ENCODE measurements at places on chromosomes 11 and 22.
A peak's percentile ranks its signal among the peaks of the same experiment; 100 is the strongest.

DNA sequence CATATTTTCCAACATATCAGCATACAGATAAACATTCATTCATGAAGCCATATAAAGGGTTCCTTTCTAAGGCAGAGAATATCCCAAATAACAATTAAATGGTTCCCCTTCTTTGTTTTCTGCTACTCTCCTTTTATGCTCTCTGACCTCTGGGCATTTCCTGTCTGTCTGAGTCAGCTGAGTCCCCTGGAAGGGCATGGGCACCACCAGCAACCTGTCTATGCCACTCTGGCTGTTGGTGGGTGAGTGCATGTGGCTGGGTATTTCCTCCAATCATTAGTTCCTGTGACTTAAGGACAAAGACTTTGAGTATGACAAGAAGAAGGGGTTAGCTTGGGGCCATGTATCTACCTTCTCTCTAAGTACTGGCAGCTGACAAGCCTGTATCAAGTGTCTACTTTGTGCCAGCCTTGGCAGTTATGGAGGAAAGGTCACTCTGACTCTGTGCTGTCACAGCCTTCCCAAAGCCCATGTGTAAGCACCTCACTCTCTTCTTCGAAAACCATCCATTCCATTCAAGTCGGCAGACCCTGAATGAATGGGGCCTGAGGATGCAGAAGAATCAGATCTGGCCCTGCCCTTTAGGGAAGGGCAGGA is 86.3 kb upstream of the PHOX2A start:
- DNase-seq: no peak

GRCh38 chr11:26297189-26297975 is 34.5 kb upstream of the ANO3 start:
- DNase-seq: peak; percentile 57

GRCh38 chr11:45930951-45931570 is 8.6 kb downstream of the LARGE2 start:
- DNase-seq: no peak

DNA sequence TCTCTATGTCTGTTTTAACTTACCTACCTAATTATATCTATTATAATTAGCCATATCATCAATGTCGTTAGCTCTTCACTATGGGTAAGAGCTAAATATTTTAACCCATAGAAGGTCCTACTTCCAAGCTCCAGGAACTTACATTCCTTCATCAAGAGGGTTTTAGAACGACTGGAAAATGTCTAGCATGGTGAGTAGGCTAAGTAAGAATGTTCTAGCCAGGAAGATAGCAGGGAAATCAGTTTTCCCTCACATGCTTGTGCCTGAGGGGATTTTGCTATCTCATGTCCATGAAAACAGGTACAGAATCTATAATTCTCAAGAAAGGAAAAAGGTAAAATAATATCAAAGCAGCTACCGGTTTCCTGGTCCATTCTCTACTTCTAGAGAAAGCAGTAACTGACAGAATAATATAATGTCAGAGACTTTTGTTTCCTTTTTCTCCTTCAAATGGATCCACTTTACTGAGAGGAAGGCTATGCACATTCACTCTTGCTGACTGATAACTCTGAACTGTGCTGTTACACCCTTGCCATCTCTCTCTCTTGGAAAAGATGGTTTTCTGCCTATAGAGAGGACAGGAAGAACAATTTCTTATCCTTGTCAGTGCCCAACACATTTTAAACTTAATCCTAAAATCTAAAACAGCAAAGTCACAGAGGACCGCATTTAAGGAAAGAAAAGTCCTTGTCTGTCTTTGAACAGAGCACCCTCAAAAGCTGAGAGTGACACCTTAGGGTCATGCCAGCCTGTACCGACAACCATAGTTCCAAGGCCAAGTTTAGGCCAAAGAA is 67.0 kb downstream of the MAML2 start:
- DNase-seq: no peak

GRCh38 chr11:9914064-9914463 is 250.2 kb downstream of the SWAP70 start:
- DNase-seq: no peak

DNA sequence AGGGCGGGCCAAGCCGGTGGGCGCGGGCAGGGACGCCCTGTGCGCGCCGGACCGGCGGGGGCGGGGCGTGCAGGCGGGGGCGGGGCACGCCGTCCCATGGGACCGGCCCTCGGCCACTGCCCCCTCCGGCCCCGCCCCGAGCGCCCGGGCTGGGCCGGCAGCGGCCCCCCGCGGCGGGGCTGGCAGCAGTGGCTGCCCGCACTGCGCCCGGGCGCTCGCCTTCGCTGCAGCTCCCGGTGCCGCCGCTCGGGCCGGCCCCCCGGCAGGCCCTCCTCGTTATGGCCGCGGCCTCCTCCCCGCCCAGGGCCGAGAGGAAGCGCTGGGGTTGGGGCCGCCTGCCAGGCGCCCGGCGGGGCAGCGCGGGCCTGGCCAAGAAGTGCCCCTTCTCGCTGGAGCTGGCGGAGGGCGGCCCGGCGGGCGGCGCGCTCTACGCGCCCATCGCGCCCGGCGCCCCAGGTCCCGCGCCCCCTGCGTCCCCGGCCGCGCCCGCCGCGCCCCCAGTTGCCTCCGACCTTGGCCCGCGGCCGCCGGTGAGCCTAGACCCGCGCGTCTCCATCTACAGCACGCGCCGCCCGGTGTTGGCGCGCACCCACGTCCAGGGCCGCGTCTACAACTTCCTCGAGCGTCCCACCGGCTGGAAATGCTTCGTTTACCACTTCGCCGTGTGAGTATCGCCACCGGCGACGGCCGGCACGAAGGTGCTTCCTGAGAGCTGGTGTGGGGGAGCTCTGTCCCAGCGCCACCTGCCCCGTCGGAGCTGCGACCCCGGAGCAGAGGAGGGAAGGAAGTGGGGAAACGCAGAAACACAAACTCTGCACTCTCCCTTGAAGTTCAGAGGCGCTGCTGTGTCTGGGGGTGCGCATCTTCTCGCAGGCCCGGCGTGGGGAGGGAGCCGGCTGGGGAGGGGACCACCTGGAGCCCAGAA is at the start of gene KCNQ1:
KCNQ1 (plus strand) TSS at position 188 of the 925 bp plus-strand sequence; CDS start at position 279, 91 bp downstream.
- no peak for DNase-seq

GRCh38 chr11:35158701-35159510 is 19.9 kb downstream of the CD44 start:
- no peak for DNase-seq

GRCh38 chr11:76240666-76241065 is 34.4 kb upstream of the WNT11 start:
- DNase-seq: no peak

DNA sequence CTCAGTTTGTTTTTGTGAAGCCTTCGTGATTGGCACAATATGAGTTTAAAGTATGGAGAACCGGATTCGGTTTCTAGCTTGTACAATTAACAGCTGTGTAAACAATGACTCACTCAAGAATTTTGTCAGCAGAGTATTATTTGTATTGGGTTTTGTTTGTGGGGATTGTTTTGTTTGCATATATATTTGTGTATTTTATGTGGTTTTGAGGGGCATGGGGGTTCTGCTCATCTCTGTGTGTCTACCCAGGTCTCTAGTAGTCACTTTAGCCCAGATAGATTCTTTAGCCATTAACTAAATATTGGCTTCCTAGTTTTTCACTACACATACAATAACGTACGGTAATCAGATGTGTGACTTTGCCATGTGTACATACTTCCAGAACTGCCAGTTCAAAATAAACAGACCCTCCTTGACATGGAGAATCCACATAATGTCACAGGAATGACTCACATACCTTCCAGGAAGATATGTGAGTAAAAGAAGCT is 7.5 kb upstream of the MS4A7 start:
- DNase-seq: no peak

DNA sequence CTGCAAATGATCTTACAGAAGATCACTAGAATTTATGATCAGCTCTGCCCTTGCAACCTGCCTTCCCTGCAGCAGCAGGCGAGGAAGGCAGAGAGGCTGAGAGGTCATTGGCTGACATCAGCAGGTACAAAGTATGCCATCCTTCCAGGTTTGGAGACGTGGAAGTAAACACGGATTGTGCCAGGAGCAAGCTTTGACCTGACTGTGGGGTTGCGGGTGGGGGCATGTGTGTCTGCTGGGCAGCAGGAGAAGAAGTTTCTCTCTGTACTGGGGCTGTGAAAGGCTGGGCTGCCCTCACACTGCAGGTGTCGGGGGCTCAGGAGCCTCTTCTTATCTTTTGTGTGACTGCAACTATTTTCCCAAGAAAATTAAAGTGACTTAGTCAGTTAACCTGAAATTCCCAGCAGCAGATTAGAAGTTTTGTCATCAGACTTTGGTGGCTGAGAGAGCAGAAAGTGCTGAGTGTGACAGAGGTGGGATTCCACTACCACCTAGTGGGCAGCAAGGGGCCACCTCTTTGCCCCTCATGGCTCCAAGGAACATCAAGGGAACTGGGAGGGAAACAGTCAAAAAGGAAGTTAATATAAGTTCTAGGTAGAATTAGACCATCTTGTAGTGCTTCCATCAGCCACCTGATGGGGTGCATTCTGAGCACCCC is 565.9 kb downstream of the ETS1 start:
- no peak for DNase-seq

GRCh38 chr11:18010977-18011586 is 1.8 kb downstream of the SERGEF start:
- DNase-seq: no peak

GRCh38 chr11:79493555-79494171 is 52.8 kb upstream of the TENM4 start:
- DNase-seq: no peak

- no peak for DNase-seq
Measured at GRCh38 chr11:122031813-122032212, 84.2 kb downstream of the BLID start.

- DNase-seq: peak; percentile 72
Measured at GRCh38 chr11:47518212-47518964, 34.5 kb downstream of the CELF1 start.

DNA sequence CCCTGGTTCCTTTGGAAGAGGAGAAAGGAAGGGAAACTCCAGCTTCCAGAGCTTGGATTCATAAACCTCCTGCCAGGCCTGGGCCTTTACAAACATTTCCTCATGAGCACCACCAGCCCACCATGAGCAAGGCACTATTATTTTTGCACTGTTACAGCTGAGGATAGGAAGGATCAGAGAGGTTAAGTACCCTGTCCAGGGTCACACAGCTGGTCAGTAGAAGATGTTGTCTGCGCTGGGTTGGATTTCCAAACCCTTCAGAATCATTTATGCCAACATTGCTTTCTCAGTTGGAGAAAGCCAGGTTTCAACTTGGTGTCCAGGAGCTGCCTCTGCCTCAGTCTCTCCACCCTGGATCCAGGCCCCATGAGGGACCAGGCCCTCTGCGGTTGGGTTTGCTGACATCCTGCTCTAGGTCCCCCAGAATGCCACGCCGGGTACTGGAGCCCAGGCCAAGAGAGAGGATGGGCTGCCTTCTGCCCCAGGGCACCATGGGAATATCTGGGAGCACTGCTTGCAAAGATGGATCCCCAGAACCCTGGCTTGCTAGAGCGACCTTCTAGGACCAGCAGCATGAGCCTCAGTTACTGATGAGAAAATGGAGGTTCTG is 29.7 kb upstream of the SHISAL1 start:
- DNase-seq: no peak

- no peak for DNase-seq
Measured at GRCh38 chr22:44281768-44282637, 30.7 kb downstream of the SHISAL1 start.

DNA sequence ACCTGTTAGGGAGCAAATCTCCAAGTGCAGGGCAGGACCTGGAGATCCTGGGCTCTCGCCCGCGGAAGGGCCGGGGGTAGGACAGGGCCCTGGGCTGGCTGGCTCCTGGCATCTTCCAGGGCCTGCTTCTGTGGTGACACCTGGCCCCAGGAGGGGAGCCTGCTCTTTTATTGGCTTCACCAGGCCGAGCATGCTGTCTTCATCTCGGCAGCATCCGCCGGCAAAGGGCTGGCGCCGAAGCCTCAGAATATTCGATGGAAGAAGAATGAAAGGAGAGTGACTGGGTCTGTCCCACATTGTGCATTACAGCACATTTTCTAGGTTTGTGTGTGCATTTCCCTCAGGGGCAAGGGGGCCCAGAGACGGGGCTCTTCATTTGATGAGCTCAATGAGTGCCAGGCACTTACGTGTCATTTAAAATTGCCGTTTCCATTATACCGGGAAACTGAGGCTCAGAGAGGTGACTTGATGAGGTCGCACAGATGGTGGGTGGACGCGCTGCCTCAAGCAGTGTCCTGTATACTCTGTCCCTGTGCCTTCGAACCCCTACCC is 70.0 kb downstream of the RBX1 start:
- no peak for DNase-seq

DNA sequence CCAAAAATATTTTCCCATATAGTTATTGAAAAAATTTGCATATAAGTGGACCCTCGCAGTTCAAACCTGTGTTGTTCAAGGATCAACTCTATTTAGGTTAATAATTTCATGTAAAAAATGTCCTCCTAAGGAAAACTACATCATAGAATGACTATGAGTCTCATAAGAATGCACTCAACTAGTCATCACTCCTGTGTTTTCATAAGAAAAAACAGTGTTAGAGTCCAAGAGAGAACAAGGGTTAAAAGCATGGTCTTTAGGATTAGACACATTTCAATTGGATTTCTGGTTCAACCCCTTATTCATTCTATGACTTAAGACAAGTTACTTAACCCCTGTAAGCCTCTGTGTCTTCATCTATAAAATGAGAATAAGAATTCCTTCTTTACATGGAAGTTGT is 5.1 kb downstream of the PARVA start:
- no peak for DNase-seq

- no peak for DNase-seq
Measured at GRCh38 chr11:126229858-126230540, 18.4 kb downstream of the FAM118B start.

GRCh38 chr11:128933481-128934178 is 9.0 kb downstream of the TP53AIP1 start:
- DNase-seq: no peak

GRCh38 chr11:128686745-128687177 is 7.1 kb upstream of the FLI1 start:
- DNase-seq: no peak

DNA sequence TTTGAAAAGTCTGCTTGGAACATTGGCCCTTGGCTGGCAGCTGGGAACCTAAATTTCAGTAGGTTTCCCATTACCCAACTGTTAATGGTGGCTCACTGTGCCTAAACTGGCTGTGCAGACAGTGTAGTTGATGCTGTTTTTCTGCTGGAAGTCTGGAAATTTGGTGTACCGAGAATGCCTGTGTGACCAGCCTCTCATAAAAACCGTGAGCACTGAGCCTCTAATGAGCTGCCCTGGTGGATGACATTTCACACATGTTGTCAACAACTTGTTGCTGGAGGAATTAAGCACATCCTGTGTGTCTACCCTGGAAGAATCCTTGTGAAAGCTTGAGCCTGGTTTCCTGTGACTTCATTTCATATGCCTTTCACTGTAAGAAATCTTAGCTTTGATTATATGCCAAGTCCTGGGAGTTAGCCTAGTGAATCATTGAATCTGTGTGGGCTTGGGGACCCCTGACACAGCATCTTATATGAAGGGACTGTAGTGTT is 131.1 kb downstream of the LDLRAD3 start:
- DNase-seq: no peak

GRCh38 chr11:94593030-94593429 is 25.9 kb downstream of the PIWIL4 start:
- DNase-seq: no peak

GRCh38 chr22:43479301-43479950 is 67.6 kb downstream of the MPPED1 start:
- no peak for DNase-seq
